Cardiac muscle cell (in vitro differentiated cells and primary cell): ENCODE measurements at places on chromosomes 7 and 10. TPM values are rescaled to one million over a fixed set of nuclear protein-coding genes. Genes with fewer than 3 reads are reported as not detected.

DNA sequence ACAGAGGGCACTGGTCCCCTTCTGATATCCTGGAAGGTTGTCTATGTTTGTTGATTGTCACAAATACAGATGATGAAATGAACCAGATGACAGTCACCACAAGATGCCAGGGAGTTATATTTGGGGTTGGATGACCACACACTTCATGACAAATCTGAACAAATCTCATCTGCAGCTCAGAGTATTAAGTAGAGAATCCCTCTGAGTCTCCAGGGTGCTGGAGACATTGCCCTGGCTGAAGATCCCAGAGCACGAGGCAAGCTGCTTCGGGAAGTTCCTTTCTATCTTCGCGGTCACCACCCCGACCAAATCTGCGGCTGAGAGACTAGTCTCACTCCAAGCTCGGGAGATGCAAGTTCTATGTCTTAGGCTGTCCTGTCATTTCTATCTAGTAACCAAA lies 9.0 kb downstream of the DENND2A start:
- H3K27ac ChIP-seq: no peak overlapping the region
- no peak overlapping the region for H3K4me3 ChIP-seq
- DNase-seq: no peak
- H3K4me1 ChIP-seq: peaks cover 19% of the 10 kb centered on the region
- H3K36me3 ChIP-seq: no peaks in the 10 kb centered on the region

GRCh38 chr10:58972576-58973234 lies 203.7 kb upstream of the PHYHIPL start:
- no peak overlapping the region for H3K27ac ChIP-seq
- no peaks in the 10 kb centered on the region for H3K27me3 ChIP-seq
- no peak overlapping the region for H3K4me3 ChIP-seq

- no peaks in the 10 kb centered on the region for H3K36me3 ChIP-seq
- DNase-seq: peak; percentile 31
- peaks cover 14% of the 10 kb centered on the region for H3K27me3 ChIP-seq
- no peak overlapping the region for H3K27ac ChIP-seq
Measured at GRCh38 chr7:76233538-76234281, 32.0 kb downstream of the SRRM3 start.

Gene SEPTIN7
- 560 and 582 TPM in 2 replicates for polyA plus RNA-seq

Gene TRPV5
- 0.09 TPM in 1 of 2 replicates, not detected in the other for polyA plus RNA-seq

Gene STEAP1
- not detected in 2 replicates for polyA plus RNA-seq

DNA sequence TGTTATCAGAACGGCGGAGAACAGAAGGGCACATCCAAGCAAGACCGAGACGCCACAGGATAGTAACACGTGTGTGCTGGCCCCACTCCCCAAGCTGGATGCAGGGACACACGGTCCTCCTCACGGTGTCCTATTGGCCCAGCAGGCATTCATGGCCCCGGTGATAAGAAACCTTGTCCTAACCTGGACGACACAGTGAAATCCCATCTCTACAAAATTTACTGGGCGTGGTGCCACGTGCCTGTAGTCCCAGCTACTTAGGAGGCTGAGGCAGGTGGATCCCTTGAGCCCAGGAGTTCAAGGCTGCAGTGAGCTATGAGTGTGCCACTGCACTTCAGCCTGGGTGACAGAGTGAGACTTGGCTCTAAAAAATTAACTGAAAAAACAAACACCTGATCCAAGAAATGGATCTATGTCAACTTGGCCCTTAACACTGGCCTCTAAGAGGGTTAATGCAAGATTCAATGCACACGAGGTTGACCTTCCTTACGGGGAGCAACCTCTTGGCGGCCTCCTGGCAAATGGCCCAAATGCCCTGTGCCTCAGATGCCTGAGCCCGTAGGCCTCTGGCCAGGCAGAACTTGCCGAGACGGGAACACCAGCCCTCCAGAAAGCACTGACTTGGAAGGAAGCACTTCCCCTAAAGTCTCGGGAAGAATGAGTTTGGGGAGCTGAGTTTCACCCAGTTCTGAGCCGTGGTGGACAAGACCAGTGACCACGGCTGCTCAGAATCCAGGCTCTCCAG lies 72.3 kb downstream of the ZRANB1 start:
- no peak overlapping the region for H3K4me3 ChIP-seq
- no peak overlapping the region for H3K27ac ChIP-seq
- H3K36me3 ChIP-seq: no peaks in the 10 kb centered on the region
- no peaks in the 10 kb centered on the region for H3K4me1 ChIP-seq
- DNase-seq: no peak

- H3K4me3 ChIP-seq: no peak overlapping the region
- DNase-seq: no peak
- no peak overlapping the region for H3K27ac ChIP-seq
- H3K4me1 ChIP-seq: no peaks in the 10 kb centered on the region
- no peaks in the 10 kb centered on the region for H3K27me3 ChIP-seq
Measured at GRCh38 chr10:7896297-7896696, 78.0 kb downstream of the TAF3 start.
